Effector CD8-positive, alpha-beta T cell (primary cell): ENCODE measurements at places on chromosomes 12 and 14.

DNA sequence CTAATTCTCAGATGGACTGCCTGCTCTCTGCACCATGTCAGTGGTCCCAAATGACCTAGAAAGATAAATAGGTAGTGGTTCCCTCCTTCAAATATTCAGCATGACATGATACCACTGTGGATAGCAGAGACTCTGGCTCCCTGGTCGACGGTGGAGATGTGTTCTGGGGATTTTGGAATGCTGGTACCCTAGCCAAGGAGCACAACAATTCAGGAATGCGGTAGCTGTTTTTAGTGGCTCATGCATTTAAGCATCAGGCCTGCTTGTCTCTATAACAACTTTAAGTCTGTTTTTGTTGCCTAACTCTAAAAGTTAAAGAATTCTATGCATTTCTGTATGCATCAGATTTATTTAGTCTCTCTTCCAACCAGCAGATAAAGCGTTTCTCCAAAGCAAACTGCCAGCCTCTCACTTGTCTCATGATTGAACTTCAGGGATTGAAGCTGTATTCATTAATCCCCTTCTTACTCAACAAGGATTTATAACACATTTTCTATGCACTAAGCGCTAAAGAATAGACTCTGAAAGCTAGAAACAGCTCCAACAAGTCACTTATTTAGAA, 164.9 kb upstream of the BMP4 start:
- DNase-seq = no peak

- no peak for DNase-seq
Observed at GRCh38 chr12:101597164-101597563, 2.4 kb downstream of the MYBPC1 start.

DNA sequence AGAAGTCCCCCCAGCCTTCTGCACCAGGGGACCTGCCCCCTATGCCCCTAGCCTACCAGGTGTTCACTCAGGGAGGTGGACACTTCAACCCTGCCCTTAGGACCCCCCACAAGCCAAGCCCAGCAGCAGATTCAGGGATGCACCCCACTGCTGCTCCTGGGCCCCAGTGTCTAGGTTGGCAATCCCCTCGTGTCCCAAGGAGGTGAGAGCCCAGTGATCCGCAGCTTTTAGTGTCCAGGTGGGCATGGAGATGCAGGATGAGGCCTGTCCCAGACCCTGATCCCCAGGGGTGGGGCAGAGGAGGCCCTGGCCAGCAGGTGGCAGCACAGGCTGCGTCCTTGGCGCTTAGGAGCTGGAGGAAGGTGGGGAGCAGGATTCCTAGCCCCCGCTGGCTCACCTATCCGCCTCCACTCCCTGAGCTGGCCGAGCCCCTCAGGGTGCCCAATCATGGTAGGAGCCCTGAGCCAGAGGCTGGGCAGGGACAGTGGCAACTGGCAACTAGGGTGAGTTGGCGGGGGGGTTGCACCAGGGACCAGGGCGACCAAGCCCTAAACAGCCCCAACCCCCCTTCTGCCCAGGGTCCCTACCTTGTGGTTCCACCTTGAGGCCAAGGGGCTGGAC, 4.1 kb downstream of the CKB start:
- DNase-seq = peak; percentile 47

DNA sequence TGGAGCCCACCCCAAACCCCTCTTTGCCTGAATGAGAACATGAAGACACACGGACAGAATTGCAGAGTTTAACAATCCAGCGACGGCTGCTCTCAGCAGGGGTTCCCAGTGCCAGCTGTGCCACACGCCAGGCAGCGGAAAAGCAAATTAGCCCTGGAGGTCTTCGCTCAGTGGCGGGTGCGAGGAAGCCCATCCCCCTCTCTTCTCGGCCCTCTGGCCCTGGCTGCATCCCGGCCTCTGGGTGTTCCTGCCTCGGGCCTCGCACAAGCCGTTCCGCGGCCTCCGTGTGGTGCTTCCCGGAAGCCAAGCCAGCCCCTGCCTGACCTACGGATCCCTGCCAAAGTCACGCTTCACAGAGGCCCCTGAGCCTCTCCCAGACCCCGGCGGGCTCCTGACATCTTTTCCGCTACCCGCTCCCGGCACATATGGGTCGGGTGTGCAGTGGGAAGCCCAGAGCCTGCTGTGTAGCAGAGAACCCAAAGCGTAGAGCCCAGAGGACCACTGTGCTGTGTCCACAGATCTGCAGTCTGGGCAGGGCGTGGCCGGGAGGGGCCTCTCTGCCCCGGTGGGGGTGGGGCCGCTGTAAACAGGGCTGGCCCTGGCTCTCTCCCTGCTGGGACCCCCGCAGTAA, 70.7 kb upstream of the GALNT9 start:
- no peak for DNase-seq

DNA sequence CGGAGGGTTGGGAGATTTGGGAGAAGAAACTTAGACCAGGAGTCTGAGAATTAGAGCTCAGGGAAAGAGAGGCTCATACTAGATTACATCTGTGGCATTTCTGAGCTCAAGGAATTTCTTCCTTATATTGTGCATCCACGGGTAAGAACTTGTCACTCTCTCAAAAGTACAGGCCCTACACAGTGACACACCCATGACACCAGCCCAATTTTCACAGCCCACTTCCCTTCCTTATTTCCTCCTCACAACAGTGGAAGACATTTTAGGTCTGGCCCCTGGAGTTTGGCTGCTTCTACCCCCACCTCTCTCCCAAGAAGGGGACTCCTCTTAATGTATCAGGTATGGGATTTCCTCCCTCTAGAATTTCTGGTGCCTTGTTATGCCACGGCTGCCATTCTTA, 9.2 kb upstream of the ZNF385A start:
- no peak for DNase-seq

DNA sequence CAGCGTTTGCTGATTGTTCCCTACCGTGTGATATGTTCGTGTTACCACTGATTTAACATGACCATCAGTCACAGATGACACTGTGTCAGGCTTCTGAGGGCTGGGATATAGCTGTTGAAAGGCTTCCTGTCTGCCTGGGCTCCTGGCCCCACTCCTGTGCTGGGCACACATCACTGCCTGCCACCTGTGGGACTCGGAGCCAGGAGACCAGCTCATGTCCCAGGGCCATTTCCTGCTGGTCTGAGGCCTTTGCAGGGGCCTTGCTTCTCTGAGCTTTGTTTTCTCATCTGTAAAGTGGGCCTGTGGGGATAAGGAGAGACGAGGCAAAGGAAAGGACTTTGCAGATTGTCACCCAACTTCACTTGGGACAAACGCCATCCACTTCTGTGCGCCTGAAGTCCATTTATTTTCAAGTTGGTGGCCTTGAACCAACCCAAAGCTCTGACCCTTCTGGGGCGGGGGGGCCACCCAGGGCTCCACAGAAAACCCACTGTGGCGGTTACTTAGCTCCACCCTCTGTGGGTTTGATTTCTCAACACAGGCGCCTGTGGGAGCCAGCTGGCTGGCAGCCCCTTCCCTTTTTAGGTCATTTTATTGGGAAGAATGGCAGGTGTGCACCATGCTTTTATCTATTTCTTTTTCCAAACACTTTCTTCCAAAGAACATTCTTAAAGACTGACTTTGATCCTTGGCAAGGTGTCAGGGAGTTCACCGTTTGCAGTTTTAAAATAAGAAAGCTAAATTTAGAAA, 54.1 kb downstream of the BEGAIN start:
- DNase-seq = no peak

DNA sequence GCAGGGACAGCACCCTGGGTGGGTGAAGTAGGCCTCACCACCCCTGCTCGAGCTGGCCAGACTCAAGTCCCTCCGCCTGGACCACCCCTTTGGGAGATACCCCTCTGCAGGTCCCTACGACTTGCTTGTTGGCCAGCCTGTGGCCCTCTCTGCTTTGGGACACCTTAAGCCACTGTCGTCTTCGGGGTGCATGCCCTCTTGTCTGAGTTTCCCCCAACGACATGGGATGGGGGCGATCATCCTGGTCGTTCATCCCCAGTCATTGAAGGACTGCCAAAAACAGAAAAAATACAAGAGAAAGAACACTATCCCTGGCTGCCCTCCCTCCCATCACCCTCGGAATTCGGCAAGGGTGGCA, 151.1 kb downstream of the DPF3 start:
- DNase-seq = no peak

DNA sequence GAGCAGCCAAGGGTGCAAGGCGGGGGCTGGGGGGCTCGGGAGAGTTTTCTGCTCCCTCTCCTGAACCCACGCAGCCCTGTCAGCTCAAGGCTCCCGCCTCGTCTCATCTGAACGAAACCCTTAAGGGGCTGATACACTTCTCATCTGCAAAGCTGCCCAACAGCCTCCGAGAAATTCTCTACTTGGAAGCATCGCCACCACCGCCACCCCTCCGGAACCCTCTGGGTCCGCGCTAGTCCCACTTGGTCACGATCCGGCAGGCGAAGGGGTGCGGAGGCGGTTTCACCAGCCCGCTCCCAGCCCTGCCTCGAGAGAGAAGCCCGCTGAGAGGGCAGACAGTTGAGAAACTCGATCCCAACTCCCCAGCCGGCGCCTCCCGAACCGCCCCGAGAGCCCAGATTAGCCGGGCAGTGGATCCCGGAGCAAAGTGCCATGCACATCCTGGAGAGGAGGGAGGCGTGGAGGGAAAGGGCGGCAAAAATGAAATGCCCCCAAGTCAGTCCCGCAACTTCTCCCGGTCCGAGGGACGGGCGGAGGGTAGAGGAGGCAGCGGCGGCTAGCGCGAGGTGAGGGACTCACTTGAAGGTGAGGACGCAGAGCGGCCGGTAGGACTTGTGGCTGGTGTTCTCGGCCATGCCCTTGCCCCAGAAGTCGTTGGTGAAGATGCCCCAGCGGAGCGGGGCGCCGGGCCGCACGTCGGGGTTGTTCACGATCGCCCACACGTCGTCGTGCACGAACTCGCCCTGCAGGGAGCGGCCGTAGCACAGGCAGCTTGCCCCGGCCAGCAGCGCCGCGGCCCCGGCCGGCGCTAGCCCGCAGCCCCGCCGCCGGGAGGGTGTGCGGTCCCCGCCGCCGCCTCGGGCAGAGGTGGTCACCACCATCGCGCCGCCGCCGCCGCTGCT, 620 bp downstream of the TMTC1 start:
- no peak for DNase-seq

- DNase-seq = no peak
Observed at GRCh38 chr12:69331909-69332684, 16.1 kb upstream of the LYZ start.

- DNase-seq = no peak
Observed at GRCh38 chr12:107368586-107368985, 275.2 kb upstream of the CRY1 start.

- no peak for DNase-seq
Observed at GRCh38 chr12:29534935-29535334, 37.4 kb upstream of the OVCH1 start.

- DNase-seq = no peak
Observed at GRCh38 chr12:47376927-47377326, 297.2 kb upstream of the AMIGO2 start.

- no peak for DNase-seq
Observed at GRCh38 chr12:32595251-32595650, 83.8 kb upstream of the DNM1L start.

DNA sequence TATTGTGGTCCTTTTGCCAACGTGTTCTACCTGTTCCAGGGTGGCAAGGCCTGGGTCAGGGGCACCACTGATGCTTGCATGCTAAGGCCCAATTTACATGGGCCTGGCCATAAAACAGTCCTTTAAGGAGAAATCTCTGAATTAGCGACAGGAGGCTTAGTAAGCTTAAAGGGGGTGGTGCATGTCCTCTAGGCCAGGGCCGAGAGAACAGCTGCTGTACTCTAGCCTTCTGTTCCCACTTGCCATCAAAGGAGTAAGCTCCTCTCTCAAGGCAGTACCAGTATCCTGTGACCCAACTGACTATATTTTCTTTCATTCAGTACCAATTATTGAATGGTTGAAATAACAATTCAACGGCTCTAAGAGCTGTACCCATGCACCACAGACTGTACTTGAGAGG, 67.7 kb upstream of the ZDHHC17 start:
- no peak for DNase-seq

- no peak for DNase-seq
Observed at GRCh38 chr14:55138091-55138490, 9.0 kb downstream of the LGALS3 start.

GRCh38 chr14:93135399-93135798, 19.7 kb upstream of the ITPK1 start:
- DNase-seq = no peak

DNA sequence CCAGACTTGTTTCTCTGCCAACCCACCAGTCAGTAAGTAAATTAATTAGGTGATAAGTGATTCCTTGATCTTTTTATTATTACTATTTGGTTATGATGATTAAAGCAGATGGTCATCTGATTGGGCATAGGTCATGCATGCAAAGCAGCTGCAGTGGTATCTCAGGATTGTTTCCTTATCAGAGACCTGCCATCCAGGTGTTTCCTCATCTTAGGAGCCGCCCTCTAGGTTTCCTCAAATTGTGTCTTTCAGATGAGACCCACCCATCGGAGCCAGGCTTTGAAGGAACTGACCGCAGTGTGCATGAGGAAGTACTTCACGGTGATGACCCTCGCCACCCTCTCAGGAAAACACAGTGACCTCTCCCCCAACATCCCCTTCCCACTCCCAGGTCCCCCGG, 63.3 kb downstream of the ZFP36L1 start:
- DNase-seq = no peak

GRCh38 chr12:94726236-94726835, 76.0 kb upstream of the TMCC3 start:
- no peak for DNase-seq

DNA sequence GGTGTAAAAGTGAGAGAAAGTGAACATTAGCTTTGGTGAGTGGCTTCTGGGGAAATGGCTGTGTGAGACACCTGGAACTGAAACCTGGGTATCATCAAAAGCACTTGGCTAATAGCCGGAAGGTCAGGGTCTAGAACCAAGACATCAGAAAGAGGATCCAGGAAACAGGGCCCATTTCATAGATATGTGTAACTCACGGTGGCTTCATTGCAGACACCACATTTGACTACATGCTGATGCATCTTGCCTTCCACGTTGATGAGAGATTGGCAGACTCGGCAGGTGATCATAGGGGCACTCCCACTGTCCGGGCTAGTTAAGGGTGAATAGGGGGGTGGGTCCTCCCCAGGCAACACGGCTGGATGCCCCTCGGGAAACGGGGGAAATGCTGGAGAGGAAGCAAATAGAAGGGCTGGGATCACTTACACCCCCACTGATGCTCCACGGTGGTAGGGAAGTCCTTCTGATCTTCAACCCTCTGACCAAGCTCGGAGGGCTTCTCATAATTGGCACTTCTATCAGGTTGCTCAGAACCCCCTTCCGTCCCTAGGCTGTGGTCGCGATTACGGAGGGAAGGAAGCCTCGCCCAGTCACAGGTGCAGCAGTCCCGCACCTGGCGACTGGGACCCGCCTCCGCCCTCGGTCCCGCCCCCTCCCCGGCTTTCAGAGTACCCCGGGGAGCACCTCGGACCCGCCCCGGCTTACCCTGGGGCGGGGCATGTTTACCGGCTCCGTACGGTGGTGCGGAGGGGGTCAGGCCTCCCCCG, 593 bp downstream of the PIP4P1 start:
- DNase-seq = peak; percentile 64

DNA sequence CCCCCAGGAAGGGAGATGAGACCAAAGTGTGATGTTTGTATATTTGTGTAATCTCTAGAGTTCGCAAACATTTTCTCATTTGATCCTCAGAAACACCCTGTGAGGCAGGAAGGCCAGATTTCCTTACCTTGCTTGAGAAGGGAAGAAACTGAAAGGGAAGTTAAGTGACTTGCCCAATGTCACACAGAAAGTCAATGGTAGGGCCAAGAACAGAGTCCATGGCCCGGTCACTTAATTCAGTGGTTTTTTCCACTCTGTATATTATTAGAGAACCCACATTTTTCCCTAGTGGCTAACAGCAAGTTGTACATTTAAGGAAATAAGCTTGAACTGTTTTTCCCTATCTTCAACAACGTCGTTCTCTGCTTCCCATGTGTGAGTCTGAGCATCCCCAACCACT, 25.6 kb upstream of the CHPT1 start:
- DNase-seq = no peak
